HCT116 (cell line): ENCODE measurements at places on chromosomes 16 and 17.

DNA sequence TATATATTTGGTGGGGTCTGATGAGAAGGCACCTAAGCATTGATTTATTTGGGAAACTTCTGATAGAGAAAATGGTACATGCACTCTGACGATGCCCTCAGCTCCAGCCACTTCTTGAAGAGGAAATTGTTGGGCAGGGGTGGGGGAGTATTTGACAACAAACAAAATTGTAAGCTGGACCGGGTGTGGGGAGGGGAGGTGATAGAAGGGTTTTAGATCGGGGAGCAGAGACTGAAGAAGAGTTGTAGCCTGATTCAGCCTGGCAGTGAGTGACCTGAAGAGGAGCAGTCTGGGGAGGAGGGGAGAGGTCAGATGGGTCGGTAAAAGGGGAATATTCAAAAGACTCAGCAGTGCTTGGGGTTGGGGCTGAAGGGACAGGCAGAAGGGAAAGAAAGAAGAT is 2284.7 kb downstream of the TP53TG3F start:
- no peak for DNase-seq

DNA sequence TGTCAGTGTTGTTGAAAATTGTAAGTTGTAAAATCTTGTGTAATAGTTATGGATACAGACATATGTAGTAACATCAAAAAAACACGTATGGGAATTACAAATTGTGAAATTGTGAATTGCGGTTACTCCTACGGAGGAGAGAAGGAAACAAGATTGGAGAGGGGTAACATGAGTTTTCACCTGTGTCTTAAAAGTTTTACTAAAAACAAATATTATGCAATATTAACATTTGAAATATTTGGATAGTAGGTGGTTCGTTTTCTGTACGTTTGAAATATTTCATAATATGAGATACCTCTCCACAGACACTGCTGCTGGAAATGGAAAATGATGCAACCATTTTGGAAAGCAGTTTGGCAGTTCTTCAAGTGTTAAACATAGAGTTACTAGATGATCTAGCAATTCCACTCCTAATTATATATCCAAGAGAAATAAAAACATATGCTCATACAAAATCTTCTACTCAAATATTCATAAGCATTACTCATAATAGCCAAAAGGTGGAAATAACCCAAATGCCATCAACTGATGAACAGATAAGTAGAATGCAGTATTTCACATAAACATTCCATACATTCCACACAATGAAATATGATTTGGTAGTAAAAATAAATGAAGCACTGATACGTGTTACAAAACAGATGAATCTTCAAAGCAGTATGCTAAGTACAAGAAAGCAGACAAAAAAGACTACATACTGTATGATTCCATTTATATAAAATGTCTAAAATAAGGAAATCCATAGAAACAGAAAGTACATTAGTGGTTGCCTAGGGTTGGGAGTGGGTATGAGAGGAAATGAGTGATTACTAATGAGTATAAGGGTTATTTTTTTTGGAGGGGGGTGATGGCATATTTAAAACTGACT is 40.7 kb upstream of the ABCA10 start:
- no peak for DNase-seq

DNA sequence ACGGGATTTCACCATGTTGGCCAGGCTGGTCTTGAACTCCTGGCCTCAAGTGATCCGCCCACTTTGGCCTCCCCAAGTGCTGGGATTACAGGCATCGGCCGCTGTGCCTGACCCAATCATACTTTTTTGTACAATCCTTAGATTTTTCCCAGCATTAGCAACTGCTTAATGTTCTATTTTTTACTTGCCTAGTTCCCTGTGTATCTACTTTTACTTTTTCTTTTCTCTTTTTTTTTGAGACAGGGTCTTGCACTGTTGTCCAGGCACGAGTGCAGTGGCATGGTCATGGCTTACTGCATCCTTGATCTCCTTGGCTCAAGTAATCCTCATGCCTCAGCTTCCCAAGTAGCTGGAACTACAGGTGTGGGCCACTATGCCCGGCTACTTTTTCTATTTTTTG is 9.5 kb downstream of the GRB2 start:
- DNase-seq: no peak

- DNase-seq: no peak
Measured at GRCh38 chr17:37130984-37131446, 182.3 kb downstream of the AATF start.

GRCh38 chr17:42683407-42684034 is 1.2 kb downstream of the CNTNAP1 start:
- DNase-seq: no peak

- DNase-seq: no peak
Measured at GRCh38 chr17:63429766-63430165, 16.3 kb downstream of the CYB561 start.

DNA sequence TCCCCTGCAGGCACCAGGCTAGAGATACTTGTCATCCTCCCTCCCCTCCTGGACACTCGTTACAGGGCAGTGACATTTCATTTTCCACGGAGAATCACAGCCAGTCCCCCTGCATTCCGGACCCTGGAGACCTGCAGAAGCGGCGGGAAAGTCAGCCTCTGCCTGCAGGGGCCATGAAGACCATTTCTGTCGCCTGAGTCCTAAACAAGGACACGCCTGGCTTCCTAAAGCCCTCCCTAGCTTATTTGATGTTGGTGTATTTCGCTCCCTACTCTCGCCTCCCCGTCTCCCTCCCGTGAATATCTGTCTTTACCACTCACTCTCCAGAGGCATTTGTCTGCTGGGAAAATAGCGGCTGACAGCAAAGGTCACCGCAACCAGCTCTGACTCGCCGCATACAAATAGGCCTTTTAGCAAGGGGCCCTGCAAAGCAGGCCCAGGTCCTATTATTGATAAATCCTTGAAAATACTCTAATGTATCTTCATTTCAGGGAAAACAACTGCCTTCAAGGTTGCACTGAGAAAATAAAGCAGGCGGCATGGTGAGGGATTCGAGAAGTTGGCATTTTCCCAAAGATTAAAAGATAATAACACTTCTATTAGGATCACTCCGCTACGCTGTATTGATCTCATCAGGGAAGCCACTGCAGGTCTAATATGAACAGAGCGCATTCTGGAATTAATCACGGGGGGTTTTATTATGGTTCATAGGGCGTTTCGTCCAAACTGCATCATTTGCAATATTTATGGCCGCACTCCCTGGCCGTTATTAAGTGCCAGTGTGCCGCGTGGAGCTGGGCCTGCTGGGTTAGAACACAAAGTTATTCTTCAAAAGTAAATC is 447.1 kb upstream of the CDH5 start:
- DNase-seq: no peak

GRCh38 chr16:85983606-85984230 is 84.8 kb downstream of the IRF8 start:
- no peak for DNase-seq

GRCh38 chr17:65554553-65555223 is 6.8 kb downstream of the AXIN2 start:
- no peak for DNase-seq

DNA sequence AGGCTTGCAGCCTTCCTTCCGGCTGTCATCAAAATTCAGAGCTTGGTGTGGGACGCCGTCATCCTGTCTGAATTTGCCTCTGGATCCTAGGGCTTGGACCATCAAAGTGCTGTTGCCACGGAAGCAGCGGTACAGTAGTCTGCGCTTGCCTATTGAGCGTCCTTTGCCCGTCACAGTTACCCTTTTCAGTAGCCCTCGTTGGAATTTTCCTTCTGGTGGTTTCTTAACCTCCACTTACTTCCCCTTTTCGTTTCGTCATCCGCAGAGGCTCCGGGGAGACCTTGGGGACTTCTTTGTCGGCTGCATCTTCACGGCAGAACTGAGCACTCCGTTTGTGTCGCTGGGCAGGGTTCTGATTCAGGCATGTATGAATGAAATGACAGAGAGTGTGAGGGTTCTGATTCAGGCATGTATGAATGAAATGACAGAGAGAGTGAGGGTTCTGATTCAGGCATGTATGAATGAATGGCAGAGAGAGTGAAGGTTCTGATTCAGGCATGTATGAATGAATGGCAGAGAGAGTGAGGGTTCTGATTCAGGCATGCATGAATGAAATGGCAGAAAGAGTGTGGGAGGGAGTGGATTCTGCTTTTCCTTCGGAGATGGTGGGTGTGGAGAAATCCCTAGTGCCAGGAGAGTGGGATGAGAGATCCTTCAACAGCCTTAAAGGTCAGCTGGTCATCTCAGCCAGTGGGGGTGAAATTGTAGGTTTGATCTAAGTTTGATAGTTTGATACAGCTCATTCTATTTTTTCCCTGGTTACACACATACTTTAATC is 8.0 kb downstream of the TLCD3A start:
- no peak for DNase-seq
